NB4 (cell line): ENCODE measurements at places on chromosomes 7 and 10.

- DNase-seq: peak; percentile 65
Measured at GRCh38 chr10:1057106-1057657, 997 bp downstream of the WDR37 start.

GRCh38 chr7:28356619-28357018 is 55.7 kb upstream of the CREB5 start:
- no peak for DNase-seq

GRCh38 chr7:30241767-30242166 is 42.6 kb upstream of the ZNRF2 start:
- DNase-seq: no peak

DNA sequence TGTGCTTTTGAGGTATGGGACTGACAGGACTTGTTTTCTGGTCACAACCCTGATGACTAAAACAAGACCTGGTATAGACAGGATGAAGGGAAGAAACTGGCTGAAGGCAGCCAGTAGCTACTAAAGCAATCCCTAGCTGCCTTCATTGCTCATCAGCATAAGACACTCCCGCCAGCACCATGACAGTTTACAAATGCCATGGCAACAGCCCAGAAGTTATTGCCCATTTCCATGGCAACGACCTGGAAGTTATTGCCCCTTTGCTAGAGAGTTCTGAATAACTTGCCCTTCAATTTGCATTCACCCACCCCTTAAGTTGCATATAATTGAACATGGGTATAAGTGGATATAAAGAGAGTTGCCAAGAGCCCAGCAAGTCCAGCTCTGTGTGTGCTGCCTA is 169.6 kb upstream of the FAM171A1 start:
- no peak for DNase-seq

- peak; percentile 73 for DNase-seq
Measured at GRCh38 chr10:69914398-69915214, 112.9 kb downstream of the COL13A1 start.

GRCh38 chr7:80643336-80643915 is 5.0 kb downstream of the CD36 start:
- peak; percentile 79 for DNase-seq

- no peak for DNase-seq
Measured at GRCh38 chr10:61128196-61128595, 184.2 kb upstream of the RHOBTB1 start.

GRCh38 chr7:156560075-156560474 is 80.5 kb upstream of the RNF32 start:
- DNase-seq: peak; percentile 23

GRCh38 chr10:103795634-103796270 is 59.6 kb downstream of the SH3PXD2A start:
- no peak for DNase-seq

- DNase-seq: no peak
Measured at GRCh38 chr10:47063858-47064257, 152.6 kb downstream of the PTPN20 start.

- no peak for DNase-seq
Measured at GRCh38 chr7:13188236-13188805, 500.9 kb downstream of the ARL4A start.

- DNase-seq: no peak
Measured at GRCh38 chr7:157918326-157919080, 581.7 kb downstream of the DNAJB6 start.

DNA sequence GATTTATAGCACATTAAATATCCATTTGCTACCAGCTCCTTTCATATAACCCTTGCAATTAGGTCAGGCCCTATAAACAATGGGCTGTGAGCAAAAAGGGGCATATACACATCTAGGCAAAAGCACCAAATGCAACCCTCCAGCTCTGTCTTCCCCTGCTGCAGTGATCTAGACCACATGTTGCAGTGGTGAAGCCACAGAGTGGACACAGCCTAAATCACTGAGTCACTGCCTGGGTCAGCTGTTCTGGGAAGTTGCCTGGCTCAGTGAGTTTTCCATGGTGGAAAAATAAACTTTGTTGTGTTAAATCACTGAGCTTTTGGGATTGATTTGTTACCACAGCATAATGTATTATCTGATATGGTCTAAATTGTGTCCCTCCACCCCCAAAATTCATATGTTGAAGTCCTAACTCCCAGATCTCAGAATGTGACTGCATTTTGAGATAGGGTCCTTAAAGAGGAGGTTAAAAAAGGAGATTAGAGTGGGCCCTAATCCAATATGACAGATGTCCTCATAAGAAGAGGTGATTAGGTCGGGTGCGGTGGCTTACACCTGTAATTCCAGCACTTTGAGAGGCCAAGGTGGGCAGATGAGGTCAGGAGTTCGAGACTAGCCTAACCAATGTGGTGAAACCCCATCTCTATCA is 70.4 kb downstream of the ZFAND4 start:
- DNase-seq: no peak

- peak; percentile 92 for DNase-seq
Measured at GRCh38 chr10:79241990-79242619, 105.2 kb upstream of the PPIF start.

DNA sequence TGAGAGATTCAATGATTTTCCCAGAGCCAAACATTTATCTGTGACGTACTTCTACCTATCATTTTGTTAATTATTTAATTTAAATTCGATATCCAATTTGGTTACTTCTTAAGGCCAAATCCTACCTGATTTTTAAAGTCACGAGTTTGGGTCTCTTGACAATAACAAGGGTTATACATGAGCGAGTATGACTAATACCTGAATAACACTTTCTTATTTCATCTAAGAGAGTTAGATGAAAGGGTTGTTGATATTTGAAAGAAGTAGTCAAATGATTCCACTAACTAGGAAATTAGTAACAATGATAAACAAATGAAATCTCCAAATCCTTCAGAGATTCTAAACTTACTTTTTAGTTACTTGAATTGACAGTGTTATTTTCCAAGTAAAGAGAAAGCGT is 1086.9 kb downstream of the XPNPEP1 start:
- DNase-seq: no peak

- no peak for DNase-seq
Measured at GRCh38 chr7:39674406-39674805, 51.0 kb downstream of the RALA start.

DNA sequence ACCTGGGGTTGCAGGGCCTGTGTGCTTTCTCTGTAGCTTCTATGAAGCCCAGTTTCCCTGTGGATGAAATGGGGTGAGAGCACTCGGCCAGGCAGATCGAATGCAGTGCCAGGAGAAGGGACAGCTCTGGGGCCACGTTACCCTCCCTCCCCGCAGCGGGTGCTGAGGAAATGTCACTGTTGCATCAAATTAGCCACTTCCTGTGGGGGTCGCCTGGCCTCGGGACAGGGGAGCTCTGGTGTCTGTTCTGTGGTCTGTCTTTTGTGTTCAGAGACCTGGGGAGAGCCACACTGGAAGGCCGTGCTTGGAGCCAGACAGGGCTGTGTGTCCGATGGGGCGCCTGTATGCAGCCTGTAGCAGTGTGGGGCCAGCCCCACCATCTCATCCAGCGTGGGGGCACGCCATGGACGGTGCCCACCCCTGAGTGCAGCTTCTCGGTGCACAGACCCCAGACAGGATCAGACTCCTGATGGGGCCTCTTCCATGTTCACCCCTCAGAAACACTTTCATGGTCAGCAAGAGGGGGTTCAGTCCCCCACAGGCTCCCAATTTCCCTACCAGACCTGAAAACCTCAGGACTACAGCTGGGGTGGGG is 13.6 kb downstream of the TTYH3 start:
- DNase-seq: peak; percentile 97

DNA sequence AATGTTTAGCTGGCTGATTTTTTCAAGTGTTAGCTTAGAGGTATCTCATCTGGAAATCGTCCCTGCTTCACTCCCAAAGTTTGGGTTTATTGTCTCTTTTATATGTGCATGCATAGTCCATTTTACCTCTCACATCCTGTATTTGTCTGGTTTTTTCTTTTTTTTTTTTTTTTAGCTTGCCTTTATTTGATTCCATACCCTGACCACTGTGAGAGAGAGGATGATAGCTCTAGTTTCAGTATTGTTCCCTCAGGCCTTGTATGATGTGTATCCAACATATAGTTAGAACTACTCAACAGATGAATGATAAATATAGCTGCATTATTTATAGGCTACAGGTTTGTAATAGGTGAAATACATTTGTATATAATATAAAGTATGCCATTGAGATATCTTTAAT is 29.9 kb downstream of the PCGF5 start:
- no peak for DNase-seq

DNA sequence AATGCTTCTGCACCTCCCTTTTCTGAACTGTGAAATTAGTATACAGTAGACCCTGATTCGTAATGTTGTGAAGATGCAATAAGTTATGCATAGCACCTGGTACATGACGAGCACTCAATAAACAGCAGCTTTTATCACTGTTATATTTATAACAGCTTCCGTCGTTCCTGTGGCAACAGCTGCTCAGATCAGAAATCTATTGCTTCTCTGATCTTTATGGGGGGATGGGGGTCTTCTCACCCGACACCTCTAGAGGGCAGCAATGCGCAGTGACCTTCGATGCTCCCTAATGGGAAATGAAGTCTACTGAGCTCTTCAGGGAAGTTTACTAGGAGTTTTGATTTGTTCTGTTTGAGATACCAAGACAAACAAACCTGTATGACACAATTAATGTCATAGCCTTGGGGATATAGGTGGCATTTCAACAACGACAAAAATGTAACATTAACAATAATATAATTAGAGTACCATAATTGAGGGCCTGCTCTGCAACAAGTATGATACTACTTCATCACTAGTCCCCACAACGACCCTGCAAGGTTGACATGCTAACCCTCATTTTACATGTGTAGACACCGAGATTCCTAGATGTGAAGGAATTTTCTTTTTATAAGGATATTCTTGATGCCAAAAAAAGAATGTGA is 289.6 kb downstream of the SFMBT2 start:
- peak; percentile 69 for DNase-seq

DNA sequence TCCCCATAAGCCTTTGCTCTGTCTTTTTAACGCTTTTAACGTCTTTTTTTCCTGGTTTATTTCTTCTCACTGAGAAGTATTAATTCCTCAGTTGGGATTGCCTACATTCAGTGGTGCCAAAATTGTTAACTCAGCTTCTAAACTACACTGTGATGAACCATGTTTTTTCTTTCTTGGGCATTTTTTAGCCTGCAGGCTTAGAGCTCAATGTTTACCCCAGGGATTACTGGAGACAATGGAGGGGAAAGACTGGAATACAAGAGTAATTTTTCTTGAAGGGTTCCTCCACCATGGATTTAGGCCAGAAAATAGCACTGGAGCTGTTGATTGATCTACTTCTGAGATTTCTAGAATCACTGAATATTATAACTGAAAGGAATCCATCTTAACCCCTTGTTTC is 19.8 kb downstream of the STAMBPL1 start:
- no peak for DNase-seq

GRCh38 chr10:28300027-28300426 is 2.8 kb downstream of the MPP7 start:
- DNase-seq: no peak

GRCh38 chr7:117673839-117674238 is 194.0 kb downstream of the CFTR start:
- peak; percentile 19 for DNase-seq

- DNase-seq: no peak
Measured at GRCh38 chr7:18189500-18190126, 162.0 kb upstream of the PRPS1L1 start.

DNA sequence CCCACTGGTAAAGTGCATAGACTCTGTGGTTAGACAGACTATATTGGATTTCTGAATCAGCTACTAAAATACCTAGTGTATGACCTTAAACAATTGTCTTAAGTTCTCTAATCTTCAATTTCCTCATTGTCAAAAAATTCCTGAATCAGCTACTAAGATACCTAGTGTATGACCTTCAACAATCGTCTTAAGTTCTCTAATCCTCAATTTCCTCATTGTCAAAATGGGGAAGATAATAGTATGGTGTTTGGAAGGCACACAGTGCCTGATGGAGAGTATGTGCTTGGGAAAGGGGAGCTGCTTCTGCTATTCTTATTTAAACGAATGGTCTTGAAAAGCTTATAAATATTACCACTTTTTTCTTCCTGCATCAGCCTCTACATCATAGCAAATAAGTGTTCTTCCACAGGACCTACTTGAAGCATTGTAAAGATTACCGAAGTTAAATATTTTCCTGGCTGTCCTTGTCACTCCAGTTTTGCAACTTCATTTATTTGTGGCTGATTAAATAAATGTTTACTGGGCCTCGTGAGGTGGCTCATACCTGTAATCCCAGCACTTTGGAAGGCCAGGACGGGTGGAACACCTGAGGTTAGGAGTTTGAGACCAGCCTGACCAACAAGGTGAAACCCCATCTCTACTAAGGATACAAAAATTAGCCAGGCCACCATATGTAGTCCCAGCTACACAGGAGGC is 64.4 kb upstream of the ITGA8 start:
- no peak for DNase-seq

- DNase-seq: peak; percentile 2
Measured at GRCh38 chr10:12448340-12448728, 99.0 kb downstream of the CAMK1D start.

DNA sequence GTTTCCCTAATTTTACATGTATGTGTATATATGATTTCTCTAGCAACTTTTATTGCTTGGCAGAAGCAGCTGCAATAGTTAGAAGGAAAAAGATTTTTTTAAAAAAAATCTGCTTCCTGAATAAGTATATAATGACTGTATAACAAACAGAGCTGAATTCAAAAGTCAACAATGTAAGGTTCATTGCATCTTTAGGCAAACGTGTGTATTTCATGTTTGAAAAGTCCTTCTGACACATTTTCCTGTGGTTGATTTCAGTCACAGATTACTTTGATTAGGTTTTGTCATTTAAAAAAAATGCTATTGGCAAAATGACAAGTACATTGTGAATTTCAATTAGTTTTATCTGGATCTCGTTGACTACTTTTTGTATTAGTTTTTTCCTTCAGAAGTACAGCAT is 231.0 kb downstream of the CSTF2T start:
- no peak for DNase-seq

GRCh38 chr10:115879372-115880089 is 393.5 kb downstream of the GFRA1 start:
- no peak for DNase-seq

DNA sequence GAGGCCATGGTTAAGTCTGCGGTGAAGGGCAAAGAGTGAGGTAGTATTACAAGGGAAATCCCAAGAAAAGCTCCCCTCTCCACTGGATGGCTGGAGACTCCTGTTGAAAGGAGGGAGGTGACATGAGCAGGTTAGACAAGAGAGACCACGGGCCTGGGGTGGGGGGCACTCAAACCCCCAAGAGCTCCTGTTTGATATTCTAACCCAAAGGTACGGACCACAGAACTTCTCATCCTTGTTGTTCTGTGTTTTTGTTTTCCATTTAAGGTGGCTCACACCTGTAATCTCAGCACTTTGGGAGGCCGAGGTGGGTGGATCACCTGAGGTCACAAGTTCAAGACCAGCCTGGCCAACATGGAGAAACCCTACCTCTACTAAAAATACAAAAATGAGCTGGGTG is 11.6 kb downstream of the VSTM4 start:
- DNase-seq: no peak

DNA sequence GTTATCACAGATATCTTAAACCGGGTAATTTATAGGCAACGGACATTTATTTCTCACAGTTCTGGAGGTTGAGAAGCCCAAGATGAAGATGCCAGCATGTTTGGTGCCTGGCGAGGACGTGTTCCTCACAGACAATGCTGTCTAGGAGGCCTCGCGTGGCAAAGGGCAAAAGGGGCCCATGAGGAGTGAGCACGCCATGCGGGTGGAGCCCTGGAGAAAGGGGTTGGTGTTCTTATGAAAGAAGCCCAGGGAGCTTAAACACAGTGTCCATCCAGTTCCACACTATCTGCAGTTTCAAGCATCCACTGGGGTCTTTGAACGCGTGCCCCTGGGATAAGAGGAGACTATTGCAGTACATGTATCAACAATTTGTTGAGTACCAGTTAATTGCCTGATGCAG is 51.4 kb downstream of the CXCL12 start:
- DNase-seq: no peak

GRCh38 chr7:145986248-145986874 is 130.2 kb upstream of the CNTNAP2 start:
- no peak for DNase-seq
